ENCODE measurements at places on chromosomes 16 and 17.

- no peak overlapping the region for H3K4me3 ChIP-seq
- no peak for DNase-seq
- no peak overlapping the region for H3K27ac ChIP-seq
- H3K4me1 ChIP-seq, result peaks cover 52% of the 10 kb centered on the region
- H3K27me3 ChIP-seq, result no peaks in the 10 kb centered on the region
Measured at GRCh38 chr17:77345260-77345910, 204.6 kb downstream of the SEC14L1 start.

GRCh38 chr17:77748436-77748835 is 210.1 kb upstream of the TNRC6C start:
- no peaks in the 10 kb centered on the region for H3K4me1 ChIP-seq
- DNase-seq, result no peak
- no peak overlapping the region for H3K4me3 ChIP-seq
- H3K36me3 ChIP-seq, result no peaks in the 10 kb centered on the region
- no peak overlapping the region for H3K27ac ChIP-seq

GRCh38 chr16:77965346-77965745 is 57.0 kb upstream of the CLEC3A start:
- no peak overlapping the region for H3K4me3 ChIP-seq
- no peaks in the 10 kb centered on the region for H3K36me3 ChIP-seq
- H3K4me1 ChIP-seq, result peaks cover 7% of the 10 kb centered on the region
- no peak overlapping the region for H3K27ac ChIP-seq
- H3K27me3 ChIP-seq, result peaks cover 8% of the 10 kb centered on the region

- DNase-seq, result peak; percentile 85
- peaks cover 85% of the 10 kb centered on the region for H3K4me1 ChIP-seq
- no peaks in the 10 kb centered on the region for H3K27me3 ChIP-seq
- peaks cover 13% of the 10 kb centered on the region for H3K36me3 ChIP-seq
Measured at GRCh38 chr16:79278506-79278905, 322.0 kb downstream of the MAF start.

GRCh38 chr16:83652943-83653342 is 154.8 kb upstream of the HSBP1 start:
- no peaks in the 10 kb centered on the region for H3K27me3 ChIP-seq
- H3K4me3 ChIP-seq, result no peak overlapping the region
- H3K36me3 ChIP-seq, result no peaks in the 10 kb centered on the region

DNA sequence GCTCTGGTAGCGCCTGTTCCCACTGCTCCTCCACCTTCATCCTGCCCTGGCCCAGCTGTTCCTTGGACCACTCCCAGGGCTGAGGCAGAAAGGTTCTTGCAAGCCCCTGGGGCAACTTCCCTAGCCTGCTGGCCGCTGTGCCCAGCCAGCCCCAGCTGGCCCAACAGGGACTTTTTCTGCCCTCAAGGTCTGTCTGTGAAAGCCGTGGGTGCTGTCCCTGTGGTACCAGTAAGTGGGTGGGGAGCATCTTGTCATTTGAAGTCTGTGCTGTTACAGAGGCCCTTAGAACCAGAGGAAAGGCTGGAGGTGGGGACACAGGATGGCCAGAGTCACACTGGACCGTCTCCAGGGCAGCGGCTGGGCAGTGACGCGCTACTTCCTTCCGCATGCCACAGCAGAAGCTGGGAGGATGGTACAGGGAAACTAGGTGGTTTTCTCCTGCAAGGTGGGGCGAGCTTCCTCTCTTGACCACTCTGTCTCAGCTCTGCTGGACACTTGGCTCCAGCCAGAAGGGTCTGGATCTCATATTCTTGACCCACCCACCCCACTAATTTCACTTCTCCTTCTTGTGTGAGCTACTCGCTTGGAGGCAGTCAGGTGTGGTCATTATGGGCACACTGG is 87.8 kb downstream of the PLCG2 start:
- no peak for DNase-seq
- H3K27ac ChIP-seq, result no peak overlapping the region
- no peaks in the 10 kb centered on the region for H3K27me3 ChIP-seq
- no peaks in the 10 kb centered on the region for H3K4me1 ChIP-seq
- no peak overlapping the region for H3K4me3 ChIP-seq

- H3K4me1 ChIP-seq, result peaks cover 9% of the 10 kb centered on the region
- H3K27ac ChIP-seq, result no peak overlapping the region
- H3K4me3 ChIP-seq, result no peak overlapping the region
- no peaks in the 10 kb centered on the region for H3K27me3 ChIP-seq
- DNase-seq, result no peak
- peaks cover 60% of the 10 kb centered on the region for H3K36me3 ChIP-seq
Measured at GRCh38 chr16:14668556-14669223, 25.4 kb downstream of the PLA2G10 start.

- H3K27ac ChIP-seq, result no peak overlapping the region
- H3K27me3 ChIP-seq, result peaks cover 7% of the 10 kb centered on the region
- H3K36me3 ChIP-seq, result no peaks in the 10 kb centered on the region
- H3K4me3 ChIP-seq, result no peak overlapping the region
- H3K4me1 ChIP-seq, result peaks cover 13% of the 10 kb centered on the region
Measured at GRCh38 chr17:6545291-6545690, 11.1 kb downstream of the PITPNM3 start.

DNA sequence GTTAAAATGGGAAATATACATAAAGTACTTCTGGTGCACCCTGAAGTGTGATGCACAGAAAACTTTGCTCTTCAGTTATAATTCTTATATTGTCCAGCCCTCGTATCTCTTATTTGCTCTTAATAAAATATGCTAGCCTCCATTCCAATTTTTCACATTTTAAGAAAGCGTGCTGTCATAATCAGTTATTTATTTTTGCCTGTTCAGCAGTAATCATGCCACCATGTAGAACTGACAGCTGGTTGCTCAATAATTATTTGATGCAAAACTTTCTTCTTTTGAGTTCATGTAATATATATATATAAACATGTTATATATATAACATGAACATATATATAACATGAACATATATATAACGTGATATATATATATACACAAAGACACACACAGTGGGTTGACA is 294.6 kb downstream of the CNTNAP4 start:
- no peaks in the 10 kb centered on the region for H3K27me3 ChIP-seq
- no peak overlapping the region for H3K4me3 ChIP-seq
- no peaks in the 10 kb centered on the region for H3K4me1 ChIP-seq
- no peak for DNase-seq
- no peaks in the 10 kb centered on the region for H3K36me3 ChIP-seq

DNA sequence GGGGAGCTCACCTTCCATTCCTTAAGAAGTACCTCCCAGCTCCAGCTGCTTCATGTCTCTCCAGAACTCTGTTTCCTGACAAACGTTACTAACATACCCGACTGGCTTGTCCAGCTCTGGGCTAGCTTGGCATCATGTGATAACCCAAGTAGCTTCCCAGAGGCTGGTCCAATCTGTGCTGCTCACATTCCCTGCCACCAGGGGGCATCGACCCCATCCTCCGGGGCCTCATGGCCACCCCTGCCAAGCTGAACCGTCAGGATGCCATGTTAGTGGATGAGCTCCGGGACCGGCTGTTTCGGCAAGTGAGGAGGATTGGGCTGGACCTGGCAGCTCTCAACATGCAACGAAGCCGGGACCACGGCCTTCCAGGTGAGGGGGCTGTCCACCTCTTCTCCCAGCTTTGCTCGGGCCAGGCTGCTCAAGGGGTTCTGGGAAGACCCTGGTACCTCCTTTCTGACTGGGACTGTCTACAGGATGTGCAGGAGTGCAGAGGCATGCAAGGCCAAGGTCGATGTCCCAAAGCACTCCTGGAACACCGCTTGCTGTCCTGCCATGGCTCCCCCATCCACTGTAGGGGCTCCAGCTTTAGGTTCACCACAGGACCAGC is 7.6 kb downstream of the EPX start:
- H3K4me3 ChIP-seq, result no peak overlapping the region
- no peaks in the 10 kb centered on the region for H3K36me3 ChIP-seq
- H3K27ac ChIP-seq, result no peak overlapping the region
- H3K27me3 ChIP-seq, result peaks cover 9% of the 10 kb centered on the region
- DNase-seq, result peak; percentile 63

DNA sequence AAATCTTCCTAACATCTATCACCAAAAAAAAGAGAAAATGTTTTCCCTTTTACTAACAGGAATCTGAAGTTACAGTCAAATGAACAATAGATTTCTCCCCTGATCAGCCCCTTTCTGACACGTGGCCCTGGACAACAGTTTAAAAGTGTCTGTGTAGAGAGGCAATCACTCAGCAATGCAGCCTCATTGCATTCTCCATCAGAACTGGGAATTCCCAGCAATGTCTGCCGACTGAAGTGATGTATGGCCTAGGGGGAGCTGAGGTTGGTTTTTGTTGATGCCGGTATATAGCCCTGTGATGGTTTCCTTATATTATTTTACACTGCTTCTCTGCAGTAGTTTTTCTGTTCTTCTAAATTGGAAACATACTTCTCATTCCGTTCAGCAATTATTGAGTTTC is 904.3 kb upstream of the CDH8 start:
- H3K27ac ChIP-seq, result no peak overlapping the region
- H3K27me3 ChIP-seq, result no peaks in the 10 kb centered on the region
- H3K4me1 ChIP-seq, result no peaks in the 10 kb centered on the region
- DNase-seq, result no peak
- no peaks in the 10 kb centered on the region for H3K36me3 ChIP-seq

- peaks cover 13% of the 10 kb centered on the region for H3K27me3 ChIP-seq
- no peak for DNase-seq
- H3K4me3 ChIP-seq, result no peak overlapping the region
- no peaks in the 10 kb centered on the region for H3K36me3 ChIP-seq
Measured at GRCh38 chr17:32281011-32281451, 15.4 kb downstream of the RHBDL3 start.

GRCh38 chr17:69919789-69920188 is 155.2 kb upstream of the KCNJ16 start:
- H3K4me1 ChIP-seq, result no peaks in the 10 kb centered on the region
- H3K27me3 ChIP-seq, result no peaks in the 10 kb centered on the region
- H3K27ac ChIP-seq, result no peak overlapping the region
- H3K36me3 ChIP-seq, result no peaks in the 10 kb centered on the region
- DNase-seq, result no peak
- no peak overlapping the region for H3K4me3 ChIP-seq

- H3K4me3 ChIP-seq, result no peak overlapping the region
- H3K36me3 ChIP-seq, result peaks cover 4% of the 10 kb centered on the region
- no peak for DNase-seq
Measured at GRCh38 chr17:61118871-61119270, 280.8 kb upstream of the TBX2 start.

DNA sequence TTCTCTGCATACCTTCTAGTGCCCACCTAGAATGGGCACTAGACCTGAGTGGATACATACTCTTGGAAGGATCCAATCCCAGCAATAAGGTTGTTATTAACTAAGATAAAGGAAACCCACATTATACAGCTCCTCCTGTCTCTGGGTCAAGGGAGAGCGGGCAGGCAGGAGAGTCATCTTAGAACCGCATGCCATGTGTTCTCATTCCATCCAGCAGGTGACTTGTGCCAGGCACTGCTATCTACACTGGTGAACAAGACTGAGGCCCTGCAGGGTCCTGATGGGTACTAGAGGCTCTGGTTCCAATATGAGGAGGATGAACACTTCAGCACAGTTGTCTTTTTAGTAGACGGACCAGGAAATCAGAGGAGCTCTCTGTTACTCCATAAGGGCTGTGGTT is 5.9 kb upstream of the CD300H start:
- peaks cover 43% of the 10 kb centered on the region for H3K27me3 ChIP-seq
- H3K27ac ChIP-seq, result no peak overlapping the region
- H3K36me3 ChIP-seq, result no peaks in the 10 kb centered on the region
- peaks cover 16% of the 10 kb centered on the region for H3K4me1 ChIP-seq
- H3K4me3 ChIP-seq, result no peak overlapping the region
- DNase-seq, result no peak

DNA sequence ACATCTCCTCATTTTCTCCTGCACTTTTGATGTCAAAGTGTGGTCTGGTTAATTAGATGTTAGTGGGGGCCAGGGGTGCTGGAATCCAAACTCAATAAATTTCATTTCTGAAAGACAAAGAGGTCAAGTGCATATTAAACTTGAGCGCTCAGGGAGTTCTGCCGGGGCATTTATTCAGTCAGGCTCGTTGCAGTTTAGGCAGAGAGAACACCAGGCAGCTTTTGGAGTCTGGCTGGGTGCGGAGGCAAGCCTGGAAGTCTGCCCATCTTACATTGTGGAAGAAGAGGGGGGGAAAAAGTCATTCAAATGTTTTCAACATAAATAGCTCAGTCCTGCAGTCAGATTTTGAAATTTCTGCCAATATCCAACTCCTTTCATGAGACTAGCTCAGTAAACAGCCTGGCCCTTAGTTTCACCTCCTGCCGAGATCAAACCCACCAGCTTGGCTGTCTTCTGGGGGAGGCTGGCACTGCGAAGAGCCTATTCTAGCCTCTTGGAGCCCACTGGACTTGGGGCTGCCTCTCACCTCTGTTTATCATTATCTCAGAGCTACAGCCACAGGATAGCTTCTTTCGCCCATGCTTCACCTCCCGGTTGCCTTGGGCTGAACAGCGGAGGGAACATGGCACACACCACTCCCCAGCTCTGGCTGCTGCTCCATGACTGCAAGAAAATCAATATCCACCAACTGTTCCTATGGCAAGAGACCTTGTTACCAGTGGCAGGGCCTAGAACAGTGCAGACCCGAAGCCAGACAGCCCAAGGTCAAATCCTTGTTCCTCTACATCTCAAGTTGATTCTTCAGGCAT is 177.4 kb upstream of the CDH5 start:
- no peak overlapping the region for H3K27ac ChIP-seq
- H3K4me3 ChIP-seq, result no peak overlapping the region
- no peak for DNase-seq
- H3K36me3 ChIP-seq, result no peaks in the 10 kb centered on the region

- no peaks in the 10 kb centered on the region for H3K36me3 ChIP-seq
- DNase-seq, result no peak
- H3K4me3 ChIP-seq, result no peak overlapping the region
- H3K4me1 ChIP-seq, result no peaks in the 10 kb centered on the region
- no peaks in the 10 kb centered on the region for H3K27me3 ChIP-seq
Measured at GRCh38 chr17:8837563-8838075, 29.9 kb downstream of the PIK3R6 start.

GRCh38 chr16:89484041-89484501 is 6.3 kb downstream of the ANKRD11 start:
- H3K27me3 ChIP-seq, result no peaks in the 10 kb centered on the region
- H3K4me3 ChIP-seq, result peak overlapping the region; percentile 60
- DNase-seq, result no peak
- peak overlapping the region; percentile 75 for H3K27ac ChIP-seq
- H3K4me1 ChIP-seq, result peaks cover 86% of the 10 kb centered on the region

- no peak for DNase-seq
- H3K36me3 ChIP-seq, result no peaks in the 10 kb centered on the region
- no peak overlapping the region for H3K4me3 ChIP-seq
- no peaks in the 10 kb centered on the region for H3K27me3 ChIP-seq
Measured at GRCh38 chr17:72388765-72389473, 268.1 kb downstream of the SOX9 start.

GRCh38 chr16:57572978-57573728 is 30.7 kb downstream of the ADGRG5 start:
- H3K27ac ChIP-seq, result no peak overlapping the region
- no peak overlapping the region for H3K4me3 ChIP-seq
- H3K36me3 ChIP-seq, result peaks cover 21% of the 10 kb centered on the region
- peaks cover 35% of the 10 kb centered on the region for H3K4me1 ChIP-seq
